ENCODE measurements at places on chromosomes 7 and 10. TPM values are rescaled to one million over a fixed set of nuclear protein-coding genes. Genes with fewer than 3 reads are reported as not detected.

DNA sequence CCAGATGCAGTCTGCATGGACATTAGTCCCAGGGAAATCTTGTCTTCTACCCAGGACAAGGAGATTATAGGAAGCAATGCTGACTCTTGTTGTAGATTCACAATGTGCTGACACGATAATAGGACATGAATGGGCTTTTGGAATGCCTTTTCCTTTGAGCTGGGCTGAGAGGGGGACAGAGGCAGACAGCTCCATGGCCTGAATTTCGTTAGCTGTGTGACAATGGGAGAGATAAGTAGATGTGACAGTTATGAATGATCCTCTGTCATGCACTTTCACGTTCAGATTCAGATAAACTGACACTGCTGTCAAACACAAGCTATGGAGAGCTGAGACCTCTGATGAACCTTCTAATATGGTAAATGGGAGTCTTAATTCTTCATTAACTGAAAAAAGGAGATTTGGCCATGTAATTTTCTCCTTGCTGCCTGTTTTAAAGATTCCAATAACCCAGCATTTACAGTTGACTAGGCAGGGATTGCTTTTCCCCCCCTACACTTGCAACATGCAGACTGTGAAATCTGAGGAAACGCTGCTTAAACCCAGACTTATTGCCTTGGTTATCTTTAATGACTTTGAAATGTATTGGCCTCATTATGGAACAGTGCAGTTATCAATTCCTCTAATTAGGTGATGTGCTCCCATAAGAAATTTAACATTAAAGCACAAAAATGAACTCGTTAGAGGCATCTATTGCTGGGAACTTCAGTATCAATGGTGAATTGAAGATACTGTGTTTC is 669.3 kb downstream of the AUTS2 start:
- DNase-seq, result no peak

Gene CYP2C19
- total RNA-seq, result 0.35 TPM

DNA sequence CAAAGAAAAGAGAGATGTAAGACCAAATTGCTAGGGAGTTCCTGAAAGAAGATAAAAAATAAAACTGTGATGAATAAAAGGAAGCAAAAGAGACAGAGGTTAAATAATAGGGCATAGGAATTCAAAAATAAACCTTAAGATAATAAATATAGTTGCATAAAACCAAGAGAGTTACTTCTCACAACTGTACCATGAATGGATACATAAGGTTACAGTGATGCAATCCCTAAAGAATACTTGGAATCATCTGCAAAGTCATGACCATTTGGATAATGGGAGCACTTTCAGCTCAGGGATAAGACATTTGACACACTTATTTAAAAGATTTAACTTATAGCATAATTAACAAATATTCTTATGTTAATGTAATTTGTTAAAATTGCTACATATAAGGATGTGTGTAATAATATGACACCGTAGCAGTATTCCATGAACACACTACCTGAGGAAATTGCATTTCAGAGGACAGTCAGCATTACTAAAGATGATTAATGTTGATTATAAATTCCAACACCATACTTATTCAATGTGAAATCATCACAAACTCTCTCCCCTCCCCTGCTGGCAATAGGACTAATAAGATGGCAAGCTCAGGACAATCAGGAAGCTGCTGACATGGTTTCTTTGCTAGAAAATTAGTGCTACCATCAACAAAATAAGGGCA is 202.1 kb upstream of the AKR1E2 start:
- no peak for DNase-seq

Gene CALY
- 1.0 TPM for total RNA-seq

DNA sequence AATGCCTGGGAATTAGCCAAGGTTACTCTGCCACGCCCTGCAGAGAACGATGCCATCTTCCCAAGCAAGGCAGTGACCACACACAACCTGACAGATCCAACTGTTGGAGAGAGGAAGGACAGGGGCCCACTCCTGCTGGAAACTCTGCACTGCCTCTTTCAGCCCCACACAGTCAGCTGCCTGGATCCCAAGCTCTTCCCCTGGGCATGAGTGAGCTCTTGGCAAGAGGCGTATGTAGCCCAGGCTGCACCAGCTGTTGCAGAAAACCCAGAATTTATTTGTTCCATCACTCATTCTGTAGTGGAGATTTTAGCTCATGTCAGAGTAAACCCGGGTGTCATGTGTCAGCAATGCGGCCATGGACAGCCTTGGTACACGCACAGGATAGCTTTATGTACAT is 135.1 kb upstream of the TRIM24 start:
- no peak for DNase-seq

Gene MRLN
- total RNA-seq, result not detected

Gene PRSS2
- not detected for total RNA-seq
